ENCODE measurements at places on chromosomes 2 and 18. TPM values are rescaled to one million over a fixed set of nuclear protein-coding genes. Genes with fewer than 3 reads are reported as not detected.

GRCh38 chr2:7467782-7468447 is 550.7 kb downstream of the RNF144A start:
- DNase-seq, result no peak

DNA sequence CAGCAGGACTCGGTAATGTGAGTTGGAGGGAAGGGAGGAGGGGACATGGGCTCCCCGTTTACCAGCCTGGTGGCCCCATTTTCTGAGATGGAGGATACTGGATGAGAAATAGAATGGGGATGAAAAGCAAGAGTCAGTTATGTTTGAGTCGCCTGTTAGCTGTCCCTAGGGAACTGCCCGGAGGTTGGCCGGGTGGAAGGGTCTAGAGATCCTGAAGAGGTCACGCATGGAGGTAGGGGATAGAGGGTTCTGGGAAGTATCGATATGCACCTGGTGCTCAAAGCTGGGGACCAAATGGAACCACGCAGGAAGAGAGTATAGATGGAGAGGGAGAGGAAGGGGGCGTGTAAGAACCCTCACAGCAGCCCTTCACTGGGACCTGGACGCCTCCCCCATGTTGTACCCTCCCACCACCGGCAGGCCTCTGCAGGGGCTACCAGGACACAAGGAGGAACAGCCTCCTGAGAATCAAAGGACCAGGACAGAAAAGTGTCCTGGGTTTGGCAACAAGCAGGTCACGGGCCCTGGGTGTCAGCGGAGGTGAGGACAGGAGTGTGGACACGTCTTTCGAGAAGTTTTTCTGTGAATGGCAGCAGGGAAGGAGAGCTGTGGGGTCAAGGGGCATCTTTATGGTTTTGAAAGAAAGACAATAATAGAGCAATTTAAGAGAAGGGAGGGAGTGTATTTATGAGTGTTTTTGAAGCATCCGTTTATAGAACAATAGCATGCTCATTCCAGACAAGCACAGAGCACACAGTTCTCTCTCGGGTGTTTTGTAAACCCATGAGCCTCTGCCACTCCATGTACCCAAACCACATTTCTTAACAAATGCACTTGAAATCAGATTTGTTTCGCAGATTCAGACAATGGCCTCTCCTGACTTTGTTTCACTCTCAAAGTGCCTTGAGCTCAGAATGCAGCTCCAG is 132.2 kb downstream of the SMAD7 start:
- DNase-seq, result no peak

DNA sequence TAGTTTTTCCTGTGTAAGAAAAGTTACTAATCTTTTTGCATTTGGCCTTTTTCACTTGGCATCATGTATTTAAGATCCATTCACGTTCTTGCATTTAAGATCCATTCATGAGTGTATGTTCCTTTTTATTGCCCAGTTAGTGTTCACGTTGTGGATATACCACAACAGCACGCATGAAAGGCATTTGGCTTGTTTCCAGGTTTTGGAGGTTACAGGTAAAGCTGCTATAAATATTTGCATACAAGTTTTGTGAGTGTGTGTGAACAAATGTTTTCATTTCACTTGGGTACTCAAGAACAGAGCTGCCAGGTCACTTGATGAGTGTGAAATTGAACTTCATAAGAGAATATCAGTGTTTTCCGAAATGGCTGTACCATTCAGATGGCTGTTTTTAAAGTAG is 121.2 kb downstream of the CCBE1 start:
- DNase-seq, result no peak

- no peak for DNase-seq
Observed at GRCh38 chr2:50108245-50108644, 923.7 kb downstream of the NRXN1 start.

DNA sequence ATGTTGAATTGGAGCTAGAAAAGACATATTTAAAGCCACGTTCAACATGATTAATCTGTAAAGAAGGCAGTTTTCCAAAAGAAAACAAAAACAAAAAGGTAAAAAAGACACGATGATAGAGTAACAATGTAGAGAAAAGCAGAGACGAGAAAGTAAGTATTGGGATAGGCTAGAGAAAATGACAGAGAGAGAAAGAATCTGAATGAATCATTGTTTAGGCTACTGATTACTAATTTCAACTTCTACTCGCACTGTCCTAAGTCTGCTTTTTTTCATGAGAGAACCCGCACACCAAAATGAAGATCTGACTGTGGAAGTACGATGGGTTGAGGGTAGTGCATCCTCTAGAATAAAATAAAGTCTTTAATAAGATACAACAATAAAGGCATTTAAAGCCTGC is 1599.2 kb upstream of the TMEFF2 start:
- no peak for DNase-seq

DNA sequence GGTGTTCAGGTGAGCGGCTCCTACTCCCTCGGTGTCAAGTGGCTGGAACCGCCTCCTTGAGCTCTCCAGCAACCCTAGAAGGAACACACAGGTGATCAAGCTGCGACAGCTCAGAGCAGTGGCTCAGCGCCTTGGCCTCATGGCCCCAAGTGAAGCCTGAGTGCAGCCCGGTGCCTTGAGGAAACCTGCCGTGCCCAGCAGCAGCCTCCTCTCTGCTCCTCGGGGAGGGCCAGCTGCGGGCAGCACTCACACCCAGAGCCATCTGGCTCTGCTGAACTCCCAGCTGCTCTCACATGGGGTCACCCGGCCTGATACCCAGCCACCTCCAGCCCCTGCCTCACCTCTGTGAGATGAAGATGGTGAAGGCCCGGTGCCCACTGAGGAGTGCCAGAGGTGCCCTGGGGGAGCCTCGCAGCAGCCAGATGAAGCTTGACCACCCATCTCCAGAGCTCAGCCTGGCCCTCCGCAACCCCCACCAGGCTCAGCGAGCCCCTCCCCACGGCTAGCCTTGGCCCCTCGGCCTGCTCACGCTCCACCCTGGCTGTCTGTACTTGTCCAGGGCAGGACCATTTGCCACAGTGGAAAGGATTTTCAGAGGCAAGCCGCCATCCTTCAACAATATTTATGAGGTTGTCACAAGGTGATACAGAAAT is 70.6 kb upstream of the RAB6C start:
- no peak for DNase-seq

DNA sequence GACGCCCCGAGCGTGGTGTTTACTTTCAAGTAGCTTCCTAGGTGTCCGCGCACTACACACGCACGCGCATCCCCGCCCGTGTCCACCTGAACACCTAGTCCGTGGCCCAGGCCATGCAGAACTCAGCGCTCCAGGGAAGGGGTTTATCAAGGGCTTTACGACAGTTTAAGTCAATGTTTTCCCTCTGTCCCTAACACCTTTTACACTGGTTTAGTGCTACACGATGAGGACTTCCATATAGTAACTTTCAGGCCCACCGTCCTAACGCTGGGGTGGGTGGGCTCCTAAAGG is 1.4 kb upstream of the BCL2 start:
- DNase-seq, result no peak

GRCh38 chr18:22152093-22152492 is 17.3 kb upstream of the GATA6 start:
- no peak for DNase-seq

DNA sequence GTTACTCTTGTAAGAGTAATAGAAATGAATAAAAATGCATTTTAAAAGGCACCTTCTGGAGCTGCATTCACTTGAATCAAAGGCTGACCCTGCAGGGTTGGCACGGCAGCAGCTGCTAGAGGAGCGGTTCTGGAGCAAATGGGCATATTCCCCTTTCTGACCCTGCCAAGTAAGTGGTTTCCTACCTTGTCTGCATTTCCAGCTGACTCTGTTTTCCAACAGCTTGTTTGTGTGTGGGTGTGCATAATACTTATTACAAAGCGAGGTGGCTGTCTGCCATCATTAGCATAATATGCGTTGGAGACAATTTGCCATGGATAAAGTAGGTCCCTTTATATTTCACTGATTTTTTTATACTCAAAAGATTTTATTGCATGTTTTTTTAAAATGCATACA is 21.3 kb upstream of the TTN start:
- no peak for DNase-seq

- DNase-seq, result no peak
Observed at GRCh38 chr2:170974304-170974993, 45.4 kb downstream of the GORASP2 start.

GRCh38 chr18:5146093-5146492 is 51.0 kb downstream of the AKAIN1 start:
- no peak for DNase-seq

GRCh38 chr18:46222710-46223360 is 118.7 kb downstream of the HAUS1 start:
- no peak for DNase-seq

DNA sequence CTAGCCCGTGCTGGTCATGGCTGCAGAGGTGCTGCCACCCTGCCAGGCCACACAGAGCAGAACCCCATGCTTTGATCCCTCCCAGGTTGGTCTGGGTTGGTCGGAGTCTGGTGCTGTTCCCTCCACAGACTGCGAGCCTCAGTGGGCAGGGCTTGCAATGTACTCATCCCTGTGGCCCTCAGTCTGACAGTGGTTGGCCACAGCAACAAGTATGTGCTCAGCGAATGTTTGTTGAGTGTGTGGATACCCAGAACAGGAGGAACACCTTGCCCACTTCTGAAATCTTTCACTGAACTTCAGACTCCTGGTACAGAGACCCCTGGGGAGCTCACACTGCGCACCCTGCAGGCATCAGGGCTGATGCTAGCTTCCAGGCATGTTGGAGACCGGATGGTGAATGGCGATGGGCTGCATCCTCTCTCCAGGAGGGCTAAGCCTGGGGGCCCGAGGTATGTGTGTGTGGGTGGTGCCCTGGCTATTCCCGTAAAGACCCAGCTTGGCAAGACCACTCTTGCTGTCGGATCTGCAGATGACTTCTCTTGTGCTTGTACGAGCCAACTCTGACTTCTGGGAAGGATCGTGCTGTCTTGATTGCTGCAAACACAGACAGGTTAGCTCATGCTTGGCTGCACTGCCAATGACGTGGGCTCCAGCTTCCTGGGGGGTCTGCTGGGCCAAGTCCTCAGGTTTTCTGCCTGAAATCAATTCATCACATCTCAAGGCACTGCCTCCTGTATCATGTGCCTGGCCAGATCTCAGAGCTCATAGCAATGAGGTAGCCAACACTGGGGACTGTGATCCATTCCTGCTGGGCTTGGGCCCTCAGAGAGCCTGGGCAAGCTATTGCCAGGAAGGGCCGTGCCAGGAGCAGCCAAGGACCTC is 43.7 kb downstream of the RHOB start:
- DNase-seq, result no peak

DNA sequence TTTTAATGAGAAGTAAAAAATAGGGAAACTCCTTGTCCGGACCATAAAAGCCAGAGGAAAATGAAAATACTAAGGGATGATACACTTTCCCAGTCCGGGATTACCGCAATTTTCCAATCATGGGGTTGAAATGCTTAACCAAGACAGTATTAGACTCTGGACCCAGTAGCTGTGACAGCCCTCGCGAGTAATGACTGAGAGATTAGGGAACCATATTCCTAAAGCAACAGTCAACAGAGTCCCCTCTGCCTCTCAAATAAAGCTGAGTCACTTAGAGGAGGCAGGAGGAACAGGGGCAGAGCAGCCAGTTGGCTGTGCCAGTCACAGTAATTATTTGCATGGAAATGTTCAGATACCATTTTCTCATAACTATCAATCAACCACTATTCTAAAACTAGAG is 34.8 kb downstream of the GPATCH11 start:
- DNase-seq, result no peak

- DNase-seq, result no peak
Observed at GRCh38 chr2:218166791-218167190, at the start of gene CXCR1. Gene CXCR1, minus strand, starts transcription at chr2:218166962. Its CDS starts 1,751 bp downstream, at chr2:218165211.

RAX gene
- not detected for polyA plus RNA-seq

GPR75 gene
- polyA plus RNA-seq, result 2.4 TPM

FABP1 gene
- polyA plus RNA-seq, result not detected

STPG4 gene
- 0.20 TPM for polyA plus RNA-seq

CFAP65 gene
- polyA plus RNA-seq, result 1.7 TPM

PXDN gene
- polyA plus RNA-seq, result 146 TPM

CREG2 gene
- polyA plus RNA-seq, result 1.4 TPM

Measured in SK-N-SH (cell line).